ENCODE measurements at places on chromosomes 6 and 20.

DNA sequence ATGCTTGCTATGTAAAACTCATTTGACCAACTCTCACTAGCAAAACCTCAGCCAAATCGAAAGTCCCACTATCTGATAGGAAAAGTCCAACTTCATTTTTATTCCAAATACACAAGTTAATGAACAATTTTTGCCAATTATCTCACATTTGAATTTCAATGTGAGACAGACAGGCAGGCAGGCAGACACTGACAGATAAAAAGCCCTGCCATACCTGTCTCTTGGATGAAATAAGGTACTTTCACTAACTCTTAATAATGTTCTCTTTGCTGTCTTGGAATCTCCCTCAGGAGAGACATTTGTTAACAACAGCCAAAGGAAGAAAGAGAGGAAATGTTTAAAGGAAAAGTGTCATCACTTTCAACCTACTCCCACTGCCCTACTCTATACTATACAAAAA, 82.0 kb downstream of the RNGTT start:
- DNase-seq = no peak

DNA sequence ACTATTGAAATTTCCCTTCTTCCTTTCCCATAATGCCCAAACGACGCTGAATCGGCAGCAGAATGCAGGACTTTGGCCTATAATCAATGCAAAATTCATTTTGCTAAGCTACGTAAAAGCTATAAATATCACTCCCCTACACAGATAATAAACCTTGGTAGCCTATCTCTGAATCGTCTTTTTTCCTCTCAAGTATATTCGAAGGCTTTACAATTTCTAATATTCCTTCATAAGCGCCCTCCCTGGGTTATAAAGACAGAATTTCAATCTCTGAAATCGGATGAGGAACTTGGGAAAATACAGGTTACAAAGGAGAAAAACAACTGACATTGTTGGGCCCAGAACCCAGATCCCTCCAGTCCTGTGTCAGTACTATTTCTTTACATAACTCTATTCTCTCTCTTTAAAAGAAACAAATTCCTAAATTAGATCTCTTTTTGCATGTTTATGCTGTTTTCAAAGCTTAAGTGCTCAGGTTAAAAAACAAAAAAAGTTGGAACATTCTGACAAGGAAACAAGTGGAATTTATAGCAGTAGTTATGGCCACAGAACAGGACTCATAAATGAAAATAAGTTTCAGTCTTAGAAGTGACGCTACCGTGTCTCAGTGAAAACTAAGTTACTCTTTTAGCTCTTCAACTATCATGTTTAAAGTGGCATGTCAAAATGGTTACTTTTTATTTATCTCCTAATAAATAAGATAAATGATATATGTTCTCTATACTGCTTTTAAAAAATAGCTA, 84.5 kb downstream of the SESN1 start:
- DNase-seq = no peak

DNA sequence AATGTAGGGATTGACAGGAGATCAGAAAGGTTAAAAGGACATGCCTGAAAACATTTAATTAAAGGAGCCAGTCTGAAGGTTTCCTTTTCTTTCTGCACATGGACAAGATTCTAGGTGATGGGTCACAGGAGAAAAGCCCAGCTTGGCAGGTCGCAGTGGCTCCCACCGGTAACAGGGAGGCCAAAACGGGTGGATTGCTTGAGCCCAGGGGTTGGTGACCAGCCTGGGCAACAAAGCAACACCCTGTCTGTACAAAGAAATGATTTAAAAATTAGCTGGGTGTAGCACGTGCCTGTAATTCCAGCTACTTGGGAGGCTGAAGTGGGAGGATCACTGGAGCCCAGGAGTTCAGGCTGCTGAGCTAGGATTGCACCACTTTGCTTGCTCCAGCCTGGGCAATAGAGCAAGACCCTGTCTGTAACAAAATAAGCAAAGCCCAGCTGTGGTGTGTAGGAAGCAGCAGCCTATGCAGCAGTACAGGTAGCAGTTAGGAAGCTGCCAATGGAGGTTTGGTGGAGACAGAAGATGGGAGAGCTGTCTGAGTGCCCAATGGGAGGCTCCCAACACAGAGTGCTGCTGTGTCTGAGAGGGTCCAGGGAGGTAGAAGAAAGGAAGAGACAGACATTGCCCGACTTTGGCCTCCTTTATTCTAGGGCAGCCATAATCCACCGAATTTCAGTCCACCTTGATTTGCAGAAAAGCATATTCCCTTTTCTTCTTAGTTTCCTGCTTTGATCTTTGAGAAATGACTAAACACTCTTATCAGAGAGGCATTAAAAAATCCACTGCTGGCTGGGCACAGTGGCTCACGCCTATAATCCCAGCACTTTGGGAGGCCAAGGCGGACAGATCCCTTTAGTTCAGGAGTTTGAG, 7.1 kb upstream of the AP5S1 start:
- no peak for DNase-seq

DNA sequence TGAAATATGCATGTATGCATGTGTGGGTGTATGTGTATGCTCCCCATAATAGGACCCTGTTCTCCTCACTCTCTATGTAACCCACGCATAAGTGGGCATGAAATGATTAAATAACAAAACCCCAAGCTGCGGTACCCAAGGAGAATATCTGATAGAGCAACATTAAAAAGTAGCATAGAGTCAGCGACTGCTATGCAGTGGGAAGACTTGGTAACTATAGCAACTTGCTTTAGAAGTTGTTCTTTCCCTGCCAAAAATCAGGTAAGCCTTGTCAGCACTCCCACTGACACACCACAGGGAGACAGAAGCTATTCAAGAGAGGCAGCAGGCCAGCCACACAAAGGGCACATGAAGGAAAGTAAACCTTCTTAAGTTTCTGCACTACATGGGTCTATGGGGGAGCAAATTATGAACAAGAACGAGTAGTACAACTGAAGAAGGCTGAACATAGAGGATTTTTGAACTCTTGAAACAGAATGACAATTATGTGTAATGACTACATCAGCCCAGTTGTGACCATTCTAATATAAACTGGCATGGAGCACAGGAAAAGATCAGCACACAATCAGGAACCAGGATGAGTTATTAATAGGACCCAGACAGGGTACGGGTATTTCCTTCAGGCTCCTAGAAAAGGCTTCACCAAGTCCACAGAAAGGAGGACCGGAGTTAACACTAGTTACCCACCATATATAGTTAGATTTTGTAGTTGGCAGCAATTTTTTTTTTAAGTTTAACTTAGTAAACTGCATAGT, 89.9 kb downstream of the GPR6 start:
- no peak for DNase-seq

DNA sequence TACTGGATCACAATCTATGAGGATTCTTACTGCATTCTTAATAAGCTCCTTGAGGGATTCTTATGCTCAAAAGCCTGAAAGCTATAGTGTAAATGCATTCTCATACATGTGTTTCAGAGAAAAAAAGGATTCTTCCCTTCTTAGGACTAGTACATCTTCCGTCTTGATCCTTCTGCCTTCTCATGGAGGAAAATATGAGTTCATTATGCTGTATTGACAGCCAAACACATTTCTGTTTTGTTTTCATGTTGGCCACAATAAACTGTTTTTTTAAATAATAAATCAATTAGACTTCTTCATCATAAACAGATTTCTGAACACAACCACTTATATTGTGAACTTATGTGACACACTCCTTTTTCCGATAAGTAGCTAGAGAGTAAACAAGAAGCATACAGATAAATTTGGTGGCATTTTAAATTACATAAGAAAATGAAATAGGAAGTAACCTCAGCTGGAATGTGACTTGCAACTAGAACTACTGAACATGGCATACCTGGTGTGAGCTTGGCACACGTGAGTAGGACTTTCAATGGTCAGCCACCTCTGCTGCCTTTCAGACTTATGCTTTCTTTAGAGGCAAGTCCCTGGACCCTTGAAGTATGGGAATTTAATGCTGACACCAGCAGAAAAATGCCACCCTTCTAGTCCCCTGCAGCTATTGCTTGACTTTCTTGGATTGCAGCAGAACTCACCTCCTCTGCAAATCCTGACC, 350.4 kb downstream of the BCKDHB start:
- DNase-seq = no peak

DNA sequence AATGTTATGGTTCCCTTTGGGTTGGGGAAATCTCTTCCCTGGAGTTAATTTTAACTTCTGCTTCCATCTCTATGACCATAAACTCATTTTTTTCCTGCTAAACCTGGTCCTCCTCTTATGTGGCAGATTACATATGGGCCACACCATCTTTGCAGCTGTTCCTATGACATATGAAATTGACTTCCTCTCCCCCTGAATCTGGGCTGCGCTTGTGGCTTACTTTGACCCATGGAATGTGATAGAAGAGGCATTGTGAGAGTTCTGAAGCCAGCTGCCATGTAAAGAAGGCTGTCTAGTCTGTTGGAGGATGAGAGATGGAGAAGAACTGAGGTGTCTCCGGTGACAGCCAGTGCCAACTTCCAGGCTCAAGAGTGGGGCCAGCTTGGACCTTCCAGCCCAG, 100.1 kb downstream of the CDC5L start:
- no peak for DNase-seq

DNA sequence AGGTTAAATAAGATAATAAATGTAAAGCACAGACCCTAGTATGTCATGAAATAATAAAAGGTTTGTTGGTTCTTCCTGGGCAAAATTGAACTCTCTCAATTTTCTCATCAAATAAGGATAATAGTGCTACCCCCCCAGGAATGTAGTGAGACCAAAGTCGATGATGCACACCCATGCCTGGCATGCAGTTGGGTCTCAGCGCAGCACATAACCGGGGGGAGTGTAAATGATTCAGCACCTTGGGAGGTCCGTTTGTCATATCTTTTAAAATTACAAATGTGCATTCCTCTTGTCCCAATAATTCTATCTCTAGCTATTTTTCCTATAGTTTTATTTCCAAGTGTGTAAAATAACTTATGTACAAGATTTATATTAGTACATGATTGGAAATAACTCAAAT, 31.3 kb upstream of the CCDC167 start:
- no peak for DNase-seq

DNA sequence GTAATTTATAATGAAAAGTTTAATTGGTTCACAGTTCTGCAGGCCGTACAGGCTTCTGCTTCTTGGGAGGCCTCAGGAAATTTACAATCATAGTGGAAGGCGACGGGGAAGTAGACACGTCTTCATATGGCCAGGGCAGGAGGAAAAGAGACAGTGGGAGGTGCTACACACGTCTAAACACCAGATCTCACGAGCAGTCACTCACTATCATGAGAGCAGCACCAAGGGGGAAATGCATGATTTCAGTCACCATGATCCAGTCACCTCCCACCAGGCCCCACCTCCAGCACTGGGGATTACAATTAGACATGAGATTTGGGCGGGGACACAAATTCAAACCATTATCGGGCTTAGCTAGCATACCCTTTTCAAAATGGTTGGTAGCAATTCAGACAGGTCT, 41.2 kb downstream of the EIF2S2 start:
- no peak for DNase-seq

DNA sequence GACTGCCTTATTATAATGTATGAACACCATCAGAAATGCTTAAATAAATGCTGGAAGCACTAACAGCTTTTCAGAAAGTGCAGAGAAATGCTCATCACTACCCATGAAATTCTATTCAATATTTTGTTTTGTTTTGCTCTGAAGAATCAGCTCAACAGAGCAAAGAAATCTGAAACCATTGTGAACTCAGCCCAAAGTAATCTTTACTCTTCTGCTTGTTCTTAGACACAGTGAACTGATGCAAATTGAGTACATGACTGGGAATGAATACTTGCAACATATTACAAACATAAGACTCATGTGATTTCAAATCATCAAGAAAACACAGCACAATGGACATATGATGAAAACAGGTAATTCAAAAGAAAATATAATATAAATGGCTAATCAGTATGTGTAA, 404.6 kb upstream of the OPRM1 start:
- no peak for DNase-seq

GRCh38 chr6:165571068-165571682, 91.9 kb downstream of the PDE10A start:
- DNase-seq = no peak

DNA sequence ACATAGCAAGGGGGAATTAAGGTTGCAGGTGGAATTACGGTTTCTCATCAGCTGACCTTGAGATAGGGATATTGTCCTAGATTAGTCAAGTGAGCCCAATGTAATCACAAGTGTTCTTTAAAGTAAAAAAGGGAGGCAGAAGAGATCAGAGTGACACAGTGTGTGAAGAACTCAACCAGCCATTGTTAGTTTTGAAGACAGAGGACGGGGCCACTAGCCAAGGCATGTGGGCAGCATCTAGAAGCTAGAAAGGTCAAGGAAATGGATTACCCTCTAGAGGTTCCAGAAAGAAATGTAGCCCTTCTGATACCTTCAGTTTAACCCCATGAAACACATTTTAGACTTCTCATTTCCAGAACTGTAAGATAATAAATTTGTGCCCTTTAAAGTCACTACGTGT, 18.5 kb upstream of the TSPYL1 start:
- no peak for DNase-seq

- no peak for DNase-seq
These were observed 6.0 kb downstream of the NELFCD start for GRCh38 chr20:58986968-58987517.

DNA sequence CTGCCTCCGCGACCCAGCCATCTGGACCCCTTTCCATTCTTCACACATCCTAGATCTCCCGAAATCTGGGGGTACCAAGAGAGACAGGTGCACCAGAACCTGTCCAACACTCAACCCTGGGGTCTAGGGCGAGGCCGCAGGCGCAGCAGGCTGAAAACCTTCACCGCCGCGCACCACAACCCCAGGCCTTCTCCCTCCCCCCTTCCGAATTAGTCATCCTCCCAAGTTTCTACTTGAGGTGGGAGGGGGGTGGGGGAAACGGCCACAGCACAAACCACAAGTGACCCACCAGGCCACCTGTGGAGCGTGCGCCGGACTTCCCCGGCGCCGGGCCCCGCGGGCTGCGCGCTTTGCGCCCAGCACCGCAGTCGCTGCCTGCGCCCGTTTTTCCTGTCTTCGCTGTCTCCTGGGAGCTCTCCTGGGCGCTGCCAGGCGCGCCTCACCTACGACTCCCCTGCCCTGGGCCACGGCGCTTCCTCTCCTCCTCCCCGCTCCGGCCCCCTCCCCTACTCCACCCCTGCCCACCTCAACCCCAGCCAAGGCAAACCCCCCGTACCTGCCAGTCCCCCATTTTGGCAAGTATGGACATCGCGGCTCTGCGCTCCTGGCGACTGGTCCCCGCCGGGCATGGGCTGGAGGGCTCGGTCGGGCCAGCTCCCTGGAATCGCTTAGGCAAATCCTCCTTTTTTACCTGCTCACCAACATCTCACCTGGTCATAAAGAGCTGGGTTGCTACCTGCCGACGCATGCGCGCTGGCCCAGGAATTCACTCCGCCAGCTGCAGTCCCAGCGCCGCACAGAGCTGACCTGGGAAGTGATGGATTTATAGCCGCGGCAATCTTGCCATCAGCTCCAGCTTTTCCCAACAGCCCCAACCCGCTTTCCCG, 4.2 kb upstream of the TFAP2A start:
- DNase-seq = no peak

- DNase-seq = no peak
These were observed 1.6 kb upstream of the PSMB8 start for GRCh38 chr6:32845384-32845884.

DNA sequence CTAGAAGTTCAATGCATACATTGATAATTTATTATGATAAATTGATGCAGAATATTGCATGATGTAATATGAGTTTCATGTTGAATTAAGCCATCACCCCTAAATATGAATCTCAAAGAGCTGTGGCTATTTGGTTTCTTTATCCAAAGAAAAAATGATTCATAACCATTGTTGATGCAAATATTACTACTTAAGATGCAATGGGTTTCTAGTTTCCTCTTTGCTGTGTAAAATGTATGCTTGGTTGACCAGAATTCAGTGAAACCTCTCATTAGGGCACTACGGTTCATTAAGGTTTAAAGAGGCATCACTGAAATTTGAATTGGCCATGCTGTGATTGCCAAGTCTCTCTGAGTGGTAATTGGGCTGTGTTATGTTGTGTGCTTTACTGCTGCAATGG, 492.5 kb upstream of the FLRT3 start:
- DNase-seq = no peak
